ENCODE measurements at places on chromosomes 5 and 9.
A peak's percentile ranks its signal among the peaks of the same experiment; 100 is the strongest.

DNA sequence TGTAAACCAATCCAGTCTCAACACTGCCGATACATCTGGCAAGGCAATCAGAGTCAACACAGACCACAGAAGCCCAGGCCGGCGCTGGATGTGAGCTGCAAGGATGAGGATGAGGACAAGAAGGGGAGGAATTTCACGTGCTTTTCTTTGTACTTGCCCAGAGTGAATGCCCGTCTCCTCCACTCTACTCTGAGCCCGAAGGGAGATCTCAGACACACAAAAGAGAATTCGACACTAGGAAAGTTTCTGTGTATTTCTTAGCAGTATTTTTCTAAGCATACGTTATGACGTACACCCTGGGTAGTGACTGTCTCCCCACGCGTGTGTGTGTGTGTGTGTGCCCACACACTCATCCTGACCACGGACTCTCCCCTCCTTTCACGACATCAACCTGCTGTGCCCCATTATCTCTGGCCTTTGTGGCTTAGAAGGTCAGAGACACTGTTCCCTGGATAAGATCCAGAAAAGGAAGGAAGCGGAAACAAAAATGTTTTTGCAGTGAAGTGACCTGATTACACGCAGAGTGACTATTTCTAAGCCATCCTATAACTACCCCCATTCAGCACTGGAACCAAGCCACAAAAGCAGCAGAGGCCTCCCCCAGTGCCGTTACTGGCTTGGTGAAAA is 227.3 kb upstream of the DAPK1 start:
- DNase-seq: peak; percentile 81

GRCh38 chr5:151213803-151214613 is 9.9 kb downstream of the CCDC69 start:
- no peak for DNase-seq

DNA sequence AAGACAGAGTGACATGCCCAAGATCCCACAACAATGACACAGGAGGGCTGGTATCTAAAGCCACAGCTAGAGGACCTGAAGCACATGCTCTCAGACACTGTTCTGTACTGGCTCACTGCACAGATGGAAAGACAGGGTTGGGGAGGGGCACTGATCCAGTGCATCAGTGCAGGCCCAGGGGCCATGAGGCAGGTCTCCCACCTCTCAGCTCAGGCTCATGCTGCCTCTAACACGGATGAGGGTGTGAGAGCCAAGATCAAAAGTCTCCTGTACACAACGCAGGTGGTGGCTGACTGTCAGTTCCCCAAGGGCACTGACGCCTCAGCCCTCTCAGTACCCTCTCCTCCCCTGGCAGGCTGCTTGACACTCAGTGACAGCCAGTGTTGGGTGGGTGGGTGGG is 10.9 kb downstream of the RAPGEF1 start:
- peak; percentile 30 for DNase-seq

DNA sequence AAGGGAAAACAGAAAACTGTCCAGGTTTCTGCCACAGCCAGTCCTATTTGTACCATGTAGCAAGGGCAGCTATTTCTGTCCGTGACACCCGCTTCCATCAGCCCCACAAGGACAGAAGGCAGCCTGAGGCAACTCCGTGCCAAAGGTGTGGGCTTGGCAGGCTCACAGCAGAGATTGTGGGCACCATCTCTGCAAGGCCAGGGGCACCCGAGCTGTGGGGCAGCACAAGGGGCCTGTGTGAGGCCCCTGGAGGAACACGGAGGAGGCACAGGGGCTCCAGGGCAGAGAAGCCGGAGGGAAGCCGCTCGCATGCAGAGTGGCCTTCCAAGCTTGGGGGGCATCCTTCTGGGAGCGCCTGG is 43.5 kb downstream of the COL23A1 start:
- DNase-seq: no peak

DNA sequence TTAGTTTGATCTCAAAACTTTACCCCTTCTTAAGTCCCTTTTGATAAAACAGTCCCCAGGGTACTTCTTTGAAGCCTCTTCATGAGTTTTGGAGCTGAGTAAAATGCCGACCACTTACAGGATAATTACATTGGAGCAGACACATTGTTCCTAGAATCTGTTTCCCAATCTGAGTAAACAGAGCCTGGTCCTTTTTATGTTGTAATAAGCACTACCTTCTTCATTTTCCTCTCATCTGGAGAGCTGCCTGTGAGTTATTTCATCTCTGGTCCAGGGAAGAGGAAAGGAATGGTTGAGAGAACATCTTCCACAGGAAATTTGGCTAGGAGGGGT is 26.3 kb upstream of the GALNT10 start:
- DNase-seq: no peak

GRCh38 chr5:142873831-142874230 is 103.7 kb downstream of the ARHGAP26 start:
- DNase-seq: no peak

DNA sequence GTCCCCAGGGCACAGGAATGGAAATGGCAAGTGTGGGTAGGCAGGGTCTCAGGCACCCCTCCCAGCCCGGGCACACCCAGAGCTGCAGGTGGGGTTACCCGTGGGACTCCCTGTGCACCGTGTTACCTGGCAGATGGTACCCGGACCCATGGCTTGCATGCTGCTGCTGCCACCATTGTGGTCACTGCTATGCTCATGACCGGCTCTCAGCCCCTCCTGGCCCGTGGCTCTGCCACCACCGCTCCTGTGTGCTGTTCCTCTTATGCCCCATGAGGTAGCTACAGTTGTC is 21.7 kb upstream of the HMCN2 start:
- no peak for DNase-seq

GRCh38 chr9:10212702-10213101 is 400.1 kb downstream of the PTPRD start:
- DNase-seq: no peak
